Left lung (tissue), 14 donors: ENCODE measurements at places on chromosomes 6 and 20.

GRCh38 chr6:93176070-93176469 is 243.3 kb downstream of the EPHA7 start:
- H3K27me3 ChIP-seq: no peaks in the 10 kb centered on the region
- no peaks in the 10 kb centered on the region for H3K36me3 ChIP-seq
- no peak overlapping the region for H3K4me3 ChIP-seq
- no peaks in the 10 kb centered on the region for H3K4me1 ChIP-seq

DNA sequence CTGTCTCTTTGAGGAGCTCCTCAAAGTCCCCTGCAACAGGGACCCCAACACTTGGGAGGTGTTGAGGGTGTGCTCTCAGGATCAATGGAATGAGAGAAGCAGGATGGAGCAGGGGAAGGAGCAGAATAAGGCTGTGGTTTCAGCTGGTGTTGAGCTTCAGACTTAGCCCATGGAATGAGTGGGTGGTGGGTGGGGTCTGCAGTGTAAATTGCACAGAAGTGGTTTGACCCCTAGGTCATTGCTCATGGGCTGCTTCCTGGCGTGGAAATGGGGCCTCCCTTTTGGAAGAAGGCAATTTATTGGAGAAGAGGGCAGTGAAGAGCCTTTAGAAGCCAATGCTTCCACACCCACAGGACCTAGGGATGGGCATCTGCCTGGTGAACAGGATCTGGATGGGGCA is 37.0 kb upstream of the KCNG1 start:
- no peak for DNase-seq
- H3K27me3 ChIP-seq: peaks cover 69% of the 10 kb centered on the region
- H3K36me3 ChIP-seq: no peaks in the 10 kb centered on the region

GRCh38 chr20:24153101-24154040 is 164.8 kb upstream of the GGTLC1 start:
- no peak overlapping the region for H3K27ac ChIP-seq
- H3K36me3 ChIP-seq: no peaks in the 10 kb centered on the region
- H3K4me1 ChIP-seq: no peaks in the 10 kb centered on the region
- no peak for DNase-seq
- no peak overlapping the region for H3K4me3 ChIP-seq

GRCh38 chr6:23841116-23841515 is 284.9 kb upstream of the NRSN1 start:
- no peaks in the 10 kb centered on the region for H3K36me3 ChIP-seq
- no peaks in the 10 kb centered on the region for H3K4me1 ChIP-seq
- DNase-seq: no peak
- H3K4me3 ChIP-seq: no peak overlapping the region
- no peaks in the 10 kb centered on the region for H3K27me3 ChIP-seq

DNA sequence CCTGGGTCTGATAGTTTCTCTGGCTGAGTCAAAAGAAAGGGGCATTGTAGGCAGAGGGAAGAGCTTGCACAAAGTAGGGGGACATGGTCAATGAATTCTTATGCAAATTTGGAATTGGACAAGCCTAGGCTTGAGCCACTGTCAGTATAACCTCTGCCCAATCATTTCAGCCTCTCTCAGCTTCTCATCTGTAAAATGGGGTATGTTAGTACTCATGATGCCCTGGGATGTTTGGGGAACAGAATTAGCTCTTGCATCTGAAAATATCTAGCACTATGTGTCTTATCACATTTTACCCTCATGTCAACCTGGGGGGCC is 148.6 kb downstream of the DHX35 start:
- no peaks in the 10 kb centered on the region for H3K27me3 ChIP-seq
- no peak for DNase-seq
- H3K36me3 ChIP-seq: no peaks in the 10 kb centered on the region
- H3K4me3 ChIP-seq: no peak overlapping the region
- no peak overlapping the region for H3K27ac ChIP-seq

GRCh38 chr6:35082046-35082732 is 59.0 kb downstream of the TCP11 start:
- H3K27me3 ChIP-seq: no peaks in the 10 kb centered on the region
- H3K4me1 ChIP-seq: peaks cover 10% of the 10 kb centered on the region
- no peak overlapping the region for H3K4me3 ChIP-seq
- DNase-seq: no peak
- H3K36me3 ChIP-seq: peaks cover 100% of the 10 kb centered on the region

DNA sequence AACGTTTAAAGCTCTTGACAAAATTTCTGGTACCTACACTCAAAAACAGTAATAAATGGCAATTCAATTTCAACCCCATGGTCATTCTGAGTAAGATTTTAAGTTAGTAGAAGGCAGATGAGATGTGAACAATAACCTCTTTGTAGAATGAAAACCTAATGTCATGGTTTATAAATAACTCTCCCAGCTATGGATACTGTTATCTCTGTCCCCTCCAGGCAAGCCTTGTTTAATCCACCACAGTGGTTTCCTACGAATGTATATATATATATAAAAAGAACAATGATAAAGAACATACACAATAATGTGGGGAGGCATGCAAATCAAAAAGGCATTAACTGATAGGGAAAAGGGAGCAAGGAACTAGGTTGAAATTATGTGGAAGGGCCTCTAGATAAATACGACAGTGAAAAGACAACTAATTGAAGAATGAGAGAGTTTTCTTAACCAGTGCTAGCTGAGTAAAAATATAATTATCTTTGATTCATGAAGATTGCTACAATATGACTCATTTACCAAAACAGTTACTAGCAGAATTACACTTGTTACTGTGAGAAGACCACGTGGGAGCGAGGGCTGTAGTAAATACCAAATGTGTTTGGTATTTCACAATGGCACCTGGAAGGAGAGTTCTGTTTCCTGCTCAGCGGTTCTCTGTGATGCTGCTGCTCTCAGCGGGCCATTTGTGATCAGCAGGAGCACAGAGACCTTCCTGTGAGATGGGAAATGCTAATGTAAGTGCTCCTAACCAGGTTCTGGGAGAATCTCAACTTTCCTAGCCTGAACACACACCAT is 173.7 kb downstream of the MBOAT1 start:
- no peak overlapping the region for H3K27ac ChIP-seq
- no peak overlapping the region for H3K4me3 ChIP-seq
- H3K4me1 ChIP-seq: no peaks in the 10 kb centered on the region
- DNase-seq: no peak
- no peaks in the 10 kb centered on the region for H3K27me3 ChIP-seq
- H3K36me3 ChIP-seq: no peaks in the 10 kb centered on the region

GRCh38 chr6:88870717-88871330 is 92.6 kb downstream of the RNGTT start:
- DNase-seq: no peak
- H3K36me3 ChIP-seq: no peaks in the 10 kb centered on the region
- H3K4me1 ChIP-seq: no peaks in the 10 kb centered on the region
- H3K27ac ChIP-seq: no peak overlapping the region

DNA sequence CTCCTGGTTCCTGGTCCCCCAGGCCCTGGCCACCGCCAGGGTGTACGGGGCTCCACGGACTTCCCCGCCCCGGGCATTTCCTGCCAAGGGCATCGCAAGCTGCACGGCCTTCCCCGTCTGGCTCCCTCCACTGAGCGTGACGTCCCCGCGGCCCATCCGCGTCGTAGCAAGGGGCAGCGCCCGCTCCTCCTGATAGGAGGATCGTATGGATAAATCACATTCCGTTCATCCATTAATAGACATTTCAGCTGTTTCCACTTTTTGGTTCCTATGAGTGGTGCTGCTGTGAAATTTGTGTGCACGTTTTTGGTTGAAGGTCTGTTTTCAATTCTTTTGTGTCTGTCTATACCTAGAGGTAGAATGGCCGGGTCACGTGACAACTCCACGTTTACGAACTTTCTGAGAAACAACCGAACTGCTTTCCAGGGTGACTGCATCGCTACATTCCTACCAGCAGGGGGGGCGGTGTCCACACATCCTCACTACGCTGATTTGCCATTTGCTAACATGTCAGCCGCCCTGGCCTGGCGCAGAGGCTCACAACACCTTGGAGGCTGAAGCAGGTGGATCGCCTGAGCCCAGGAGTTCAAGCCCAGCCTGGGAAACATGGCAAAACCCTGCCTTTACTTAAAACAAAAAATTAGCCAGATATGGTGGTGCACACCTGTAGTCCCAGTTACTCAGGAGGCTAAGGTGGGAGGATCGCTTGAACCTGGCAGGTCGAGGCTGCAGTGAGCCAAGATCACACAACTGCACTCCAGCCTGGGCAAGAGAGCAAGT is 37.7 kb downstream of the KCNQ2 start:
- no peaks in the 10 kb centered on the region for H3K36me3 ChIP-seq
- no peaks in the 10 kb centered on the region for H3K27me3 ChIP-seq
- no peak overlapping the region for H3K27ac ChIP-seq

- H3K4me1 ChIP-seq: no peaks in the 10 kb centered on the region
- peaks cover 15% of the 10 kb centered on the region for H3K27me3 ChIP-seq
- no peak overlapping the region for H3K27ac ChIP-seq
- DNase-seq: no peak
- no peaks in the 10 kb centered on the region for H3K36me3 ChIP-seq
Observed at GRCh38 chr6:41642090-41642959, 4.1 kb downstream of the MDFI start.

DNA sequence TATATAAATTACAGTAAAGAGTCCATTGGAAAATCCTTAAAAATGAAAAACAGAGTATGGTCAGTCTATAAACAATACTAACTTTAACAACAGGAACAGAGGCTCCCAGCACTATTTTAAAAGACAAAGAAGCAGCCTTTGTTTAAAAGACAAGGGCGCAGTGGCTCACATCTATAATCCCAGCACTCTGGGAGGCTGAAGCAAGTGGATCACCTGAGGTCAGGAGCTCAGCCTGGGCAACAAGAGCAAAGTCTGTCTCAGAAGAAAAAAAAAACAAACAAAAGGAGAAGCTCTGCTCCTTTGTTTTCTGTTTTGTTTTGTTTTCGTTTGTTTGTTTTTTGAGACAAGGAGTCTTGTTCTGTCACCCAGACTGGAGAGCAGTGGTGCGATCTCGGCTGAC is 89.4 kb downstream of the DTNBP1 start:
- H3K36me3 ChIP-seq: no peaks in the 10 kb centered on the region
- H3K4me3 ChIP-seq: no peak overlapping the region
- no peaks in the 10 kb centered on the region for H3K4me1 ChIP-seq
- H3K27ac ChIP-seq: no peak overlapping the region

DNA sequence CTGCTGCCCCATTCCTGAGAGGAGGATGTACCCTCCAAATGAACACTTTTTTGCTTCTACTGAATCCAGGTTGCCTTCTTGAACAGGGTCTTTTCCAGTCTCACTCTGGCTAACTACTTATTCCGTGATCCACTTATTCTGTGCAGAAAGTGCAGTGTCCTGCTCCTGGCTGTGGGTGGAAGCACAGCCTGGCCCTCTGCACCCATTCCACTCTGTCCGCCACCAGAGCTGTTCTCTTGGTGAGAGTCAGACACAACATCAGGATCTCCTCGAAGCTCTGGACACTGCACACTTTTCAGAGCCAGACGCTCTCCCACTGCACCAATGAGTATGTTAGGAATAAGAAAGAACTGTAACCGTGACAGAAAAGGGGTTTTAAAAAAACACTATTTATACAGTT is 174.2 kb downstream of the MCHR2 start:
- H3K27ac ChIP-seq: no peak overlapping the region
- no peaks in the 10 kb centered on the region for H3K36me3 ChIP-seq
- H3K4me3 ChIP-seq: no peak overlapping the region
- peaks cover 25% of the 10 kb centered on the region for H3K27me3 ChIP-seq
- DNase-seq: no peak

DNA sequence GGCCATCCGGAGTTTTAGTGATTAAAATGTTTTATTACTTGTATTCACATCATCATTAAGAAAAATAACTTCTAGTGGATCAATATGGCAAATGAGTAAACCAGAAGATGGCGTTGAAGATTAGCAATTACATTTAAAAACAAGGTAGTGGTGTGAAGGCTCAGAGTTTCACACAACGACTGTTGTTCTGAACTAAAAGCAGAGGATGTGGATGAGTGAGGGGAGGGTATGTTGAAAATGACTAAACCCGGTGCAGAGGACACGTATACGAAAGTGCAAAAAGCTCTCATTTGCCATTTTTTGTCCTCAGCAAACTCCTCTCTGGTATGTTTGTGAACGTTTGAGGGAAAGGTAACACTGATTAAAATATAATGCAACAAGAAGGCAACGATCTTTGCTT is 1.9 kb upstream of the IRF4 start:
- H3K36me3 ChIP-seq: no peaks in the 10 kb centered on the region
- H3K4me3 ChIP-seq: no peak overlapping the region
- no peak for DNase-seq
- no peak overlapping the region for H3K27ac ChIP-seq
- peaks cover 33% of the 10 kb centered on the region for H3K4me1 ChIP-seq
- H3K27me3 ChIP-seq: peaks cover 83% of the 10 kb centered on the region

DNA sequence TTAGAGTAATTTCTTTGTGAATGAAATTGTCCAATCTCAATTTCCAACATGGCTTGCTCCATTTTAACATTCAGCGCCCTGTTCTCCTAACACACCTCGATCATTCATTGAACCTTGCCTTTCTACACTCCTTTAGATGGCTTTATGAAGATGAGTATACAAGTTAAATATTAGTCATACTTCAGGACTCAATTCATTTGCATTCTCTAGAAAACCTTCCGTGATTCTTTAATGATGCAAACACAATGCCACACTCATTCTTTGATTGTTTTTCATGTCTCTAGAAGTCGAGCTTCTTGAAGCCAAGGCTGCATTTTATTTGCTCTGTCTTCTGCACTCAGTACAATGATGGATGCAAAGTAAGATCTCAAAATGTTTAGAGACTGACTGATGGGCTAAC is 641.2 kb downstream of the DOK5 start:
- DNase-seq: no peak
- no peaks in the 10 kb centered on the region for H3K36me3 ChIP-seq
- no peaks in the 10 kb centered on the region for H3K4me1 ChIP-seq
- H3K27ac ChIP-seq: no peak overlapping the region
- no peaks in the 10 kb centered on the region for H3K27me3 ChIP-seq
